Lower leg skin (tissue), 4 donors: ENCODE measurements at places on chromosomes 11 and 22.

GRCh38 chr22:40008726-40009291 is 14.1 kb downstream of the FAM83F start:
- no peak for DNase-seq

GRCh38 chr11:27573024-27573423 is 66.5 kb upstream of the LIN7C start:
- DNase-seq, result no peak

DNA sequence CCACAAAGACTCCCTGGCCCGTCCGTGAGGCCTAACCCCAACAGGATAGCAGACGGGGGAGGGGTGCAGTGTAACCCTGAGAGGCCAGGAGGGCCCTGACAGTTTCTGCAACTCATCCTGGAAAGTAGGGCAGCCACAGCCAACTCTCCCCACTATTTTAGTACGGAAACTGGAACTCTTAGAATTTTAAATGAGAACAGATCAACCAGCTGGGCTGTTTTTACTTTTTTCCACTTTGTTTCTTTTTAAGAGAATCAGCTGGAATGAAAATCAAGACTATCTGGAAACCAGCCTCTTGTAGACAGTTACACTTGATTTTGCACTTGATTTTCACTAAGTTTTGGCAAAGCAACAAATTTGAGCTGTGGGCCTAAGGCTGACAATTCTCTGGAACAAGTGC is 42.7 kb upstream of the NRIP3 start:
- no peak for DNase-seq

- peak; percentile 85 for DNase-seq
Observed at GRCh38 chr11:26331911-26332571, at the start of gene ANO3. TSS of gene ANO3 (plus strand) at chr11:26332130. CDS start at chr11:26332276, 146 bp downstream.

GRCh38 chr11:8080674-8081590 is at the start of gene TUB:
TSS of gene TUB (plus strand) at chr11:8081211. CDS start at chr11:8081511, 300 bp downstream.
- no peak for DNase-seq

- DNase-seq, result no peak
Observed at GRCh38 chr22:32677876-32678275, 123.6 kb upstream of the TIMP3 start.

- no peak for DNase-seq
Observed at GRCh38 chr22:17949642-17950473, 74.5 kb downstream of the MICAL3 start.

- no peak for DNase-seq
Observed at GRCh38 chr11:121037016-121037415, 13.1 kb downstream of the TBCEL start.

DNA sequence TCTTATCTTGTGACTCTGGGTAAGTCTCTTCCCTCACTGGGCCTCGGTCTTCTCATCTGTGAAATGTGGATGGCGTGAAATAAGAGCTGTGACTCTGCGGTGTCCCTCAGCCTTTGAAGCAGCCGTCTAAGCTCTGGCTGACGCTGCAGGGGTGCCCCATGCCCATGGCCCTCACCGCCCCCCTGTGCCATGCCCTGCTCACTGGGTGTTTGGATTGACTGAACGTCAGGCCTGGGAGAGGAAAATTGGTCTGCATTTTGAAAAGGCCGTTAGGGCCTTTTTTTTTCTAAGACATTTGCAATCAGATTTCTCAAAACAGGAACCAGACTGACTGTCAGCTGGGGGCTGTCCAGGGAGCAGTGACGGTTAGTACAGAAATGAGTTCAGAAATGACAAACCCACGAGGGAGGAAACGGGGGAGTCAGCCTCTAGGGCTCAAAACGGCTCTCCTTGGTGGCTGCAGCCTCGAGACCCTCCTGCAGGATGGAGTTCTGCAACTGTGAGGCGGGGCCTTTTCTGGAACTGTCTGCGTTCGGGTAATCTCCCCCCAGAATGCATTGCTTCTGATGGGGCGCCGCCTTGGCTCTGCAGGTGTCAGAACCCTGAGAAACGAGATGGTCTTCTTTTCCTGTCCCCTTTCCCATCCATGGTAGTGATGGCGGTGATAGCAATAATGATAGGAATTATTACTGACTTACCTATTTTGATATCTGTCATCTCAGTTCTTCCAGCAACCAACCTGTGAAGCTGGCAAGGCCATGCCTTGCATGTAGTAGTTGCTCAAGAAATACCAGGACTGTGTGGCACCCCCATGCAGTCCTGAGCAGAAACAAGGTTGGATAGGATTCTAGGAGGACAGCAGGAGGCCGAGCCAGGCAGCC is 2.0 kb downstream of the GRK2 start:
- DNase-seq, result no peak

- no peak for DNase-seq
Observed at GRCh38 chr22:30882184-30882717, 86.3 kb downstream of the MORC2 start.

GRCh38 chr22:34579519-34579918 is 486.4 kb upstream of the ISX start:
- DNase-seq, result no peak

DNA sequence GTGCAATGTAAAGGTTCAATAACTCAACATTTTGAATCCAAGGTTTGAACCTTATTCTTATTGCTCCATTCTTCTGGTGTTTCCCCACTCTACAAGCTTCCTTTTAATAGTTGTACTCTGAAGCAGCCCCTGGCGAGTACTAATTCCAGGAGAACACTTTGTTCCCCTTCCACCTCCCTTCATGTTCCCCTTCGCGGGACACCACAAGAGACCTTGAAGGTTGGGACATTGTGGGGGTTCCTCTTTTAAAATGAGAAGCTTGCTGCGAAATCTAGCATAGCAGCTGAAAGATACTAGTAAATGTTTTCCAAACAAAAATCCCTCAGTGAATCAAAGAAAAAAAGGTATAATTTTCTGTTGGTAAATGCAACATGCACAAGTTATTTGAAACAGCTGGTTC is 626.3 kb upstream of the LRRC4C start:
- no peak for DNase-seq

- DNase-seq, result peak; percentile 58
Observed at GRCh38 chr22:19109198-19110063, 12.8 kb downstream of the DGCR2 start.

DNA sequence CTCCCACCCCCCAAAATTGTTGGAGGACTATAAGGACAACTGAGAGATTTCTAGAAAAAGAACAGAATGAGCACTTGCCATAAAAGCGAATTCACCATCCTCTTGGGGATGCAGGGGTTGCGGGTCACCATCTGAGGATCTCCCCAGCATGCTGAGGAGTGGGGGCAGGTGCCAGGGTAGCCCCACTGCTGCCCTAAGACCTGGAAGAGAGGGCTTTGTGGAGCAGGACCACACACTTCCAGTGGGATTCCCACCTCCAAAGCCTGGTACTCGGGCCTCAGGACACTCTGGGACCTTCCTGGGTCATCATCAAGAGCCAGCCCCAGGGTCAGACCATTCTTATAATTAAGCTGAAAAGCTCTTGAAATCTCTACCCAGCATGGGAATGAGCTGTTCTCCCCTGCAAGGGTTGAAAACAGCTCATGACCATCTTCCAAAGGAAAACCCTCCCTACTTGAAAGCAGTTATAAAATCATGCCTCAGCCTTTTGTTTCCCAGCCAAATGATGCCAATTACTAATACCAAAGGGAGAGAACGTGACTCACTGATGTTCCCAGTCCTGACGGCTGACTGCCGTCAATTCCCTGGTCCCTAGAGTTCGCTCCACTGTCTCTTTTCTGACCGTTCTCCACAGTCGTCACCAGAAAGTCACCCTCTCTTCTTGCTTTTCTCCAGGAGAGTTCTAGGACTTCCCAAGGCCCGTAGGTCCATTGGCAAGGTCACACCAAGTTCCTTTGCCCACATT is 76.8 kb upstream of the CREB3L1 start:
- DNase-seq, result no peak

- DNase-seq, result no peak
Observed at GRCh38 chr11:77381729-77382665, 80.5 kb upstream of the GDPD4 start.

DNA sequence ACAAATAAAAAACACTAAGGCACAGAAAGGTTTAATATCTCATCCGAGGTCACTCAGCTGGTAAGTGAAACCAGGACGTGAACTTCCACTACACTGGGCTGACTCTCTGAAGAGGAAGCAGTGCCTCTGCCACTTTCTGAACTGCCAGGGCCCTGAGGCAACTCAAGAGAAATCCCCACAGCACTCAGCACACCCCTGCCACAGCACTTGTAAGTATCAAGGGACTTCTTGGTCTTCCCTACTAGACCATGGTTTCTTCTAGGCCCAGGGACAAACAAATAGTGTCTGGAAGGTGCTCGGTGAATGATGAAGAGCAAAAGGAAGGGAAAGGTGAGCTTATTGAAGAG is 49.7 kb downstream of the RPL27A start:
- no peak for DNase-seq

DNA sequence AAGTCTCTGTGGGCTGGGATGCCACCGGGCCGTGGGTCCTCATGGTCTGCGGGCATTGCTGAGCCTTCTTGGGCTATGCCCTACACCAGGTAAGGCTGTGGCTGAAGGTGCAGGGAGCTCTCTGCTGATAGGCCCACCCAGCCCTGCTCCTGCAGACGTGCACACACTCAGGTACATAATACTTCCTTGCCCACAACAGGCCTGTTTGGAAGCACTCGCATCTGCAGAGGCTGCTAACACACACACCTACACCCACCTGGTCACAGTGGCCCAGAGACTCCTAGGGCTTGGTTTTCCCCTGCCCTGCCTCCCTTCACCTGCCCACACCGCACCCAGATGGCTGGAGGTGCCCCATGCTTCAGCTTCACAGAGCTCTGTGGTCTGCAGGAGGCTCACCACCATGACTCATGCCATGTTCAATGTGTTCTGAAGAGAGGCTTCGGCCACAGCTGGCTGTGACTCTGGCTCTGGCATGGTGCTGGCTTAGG is 72.8 kb upstream of the KCNQ1OT1 start:
- peak; percentile 65 for DNase-seq

DNA sequence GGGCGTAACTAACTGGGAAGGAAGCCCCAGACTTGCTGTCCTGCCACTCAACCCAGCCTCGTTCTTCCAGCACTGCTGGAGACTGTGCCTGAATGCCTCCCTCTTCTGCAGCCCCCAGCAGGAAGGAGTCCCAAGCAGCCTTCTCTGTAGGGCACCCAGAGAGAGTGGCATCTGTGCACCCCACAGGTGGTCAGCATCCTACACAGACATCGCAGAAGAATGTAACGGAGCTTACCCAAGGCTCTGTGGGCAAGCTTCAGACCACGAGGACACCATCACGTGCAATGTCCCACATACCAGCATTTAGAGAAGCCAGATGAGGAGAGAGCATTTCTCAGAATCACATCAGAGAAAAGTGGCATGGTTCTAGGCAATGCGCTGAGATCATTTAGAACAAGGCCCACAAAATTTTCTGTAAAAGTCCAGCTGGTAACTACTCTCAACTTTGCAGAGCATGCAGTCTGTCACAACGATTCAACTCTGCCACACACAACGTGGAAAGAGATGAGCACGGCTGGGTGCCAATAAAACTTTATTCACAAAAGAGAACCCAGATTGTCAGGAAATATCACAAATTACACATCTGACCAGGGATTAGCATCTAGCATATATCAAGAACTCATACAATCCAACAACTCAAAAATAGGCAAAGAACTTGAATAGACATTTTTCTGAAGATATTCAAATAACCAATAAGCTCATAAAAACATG is 33.4 kb downstream of the SHANK2 start:
- DNase-seq, result no peak

GRCh38 chr11:15687342-15687741 is 572.6 kb downstream of the INSC start:
- DNase-seq, result no peak

DNA sequence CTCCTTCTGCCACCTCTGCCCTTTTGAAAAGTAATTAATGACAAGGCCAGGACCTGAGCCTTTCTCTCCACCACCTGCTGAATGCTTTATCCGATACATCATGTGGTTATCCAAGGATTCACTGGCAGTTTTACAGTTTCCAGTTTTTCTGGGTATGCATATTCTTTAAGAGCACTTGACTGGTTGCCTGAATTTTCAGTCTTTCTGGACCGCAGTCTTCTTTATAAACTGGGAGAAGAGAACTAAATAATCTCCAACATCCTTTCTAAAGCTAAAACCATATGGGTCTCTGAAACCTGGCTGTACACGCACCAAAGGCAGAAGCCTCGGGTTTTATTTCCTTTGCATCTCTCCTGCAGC is 65.1 kb downstream of the BTG4 start:
- no peak for DNase-seq

GRCh38 chr11:9905501-9905951 is 241.6 kb downstream of the SWAP70 start:
- DNase-seq, result no peak

GRCh38 chr11:70541699-70542098 is 143.4 kb downstream of the CTTN start:
- DNase-seq, result no peak

DNA sequence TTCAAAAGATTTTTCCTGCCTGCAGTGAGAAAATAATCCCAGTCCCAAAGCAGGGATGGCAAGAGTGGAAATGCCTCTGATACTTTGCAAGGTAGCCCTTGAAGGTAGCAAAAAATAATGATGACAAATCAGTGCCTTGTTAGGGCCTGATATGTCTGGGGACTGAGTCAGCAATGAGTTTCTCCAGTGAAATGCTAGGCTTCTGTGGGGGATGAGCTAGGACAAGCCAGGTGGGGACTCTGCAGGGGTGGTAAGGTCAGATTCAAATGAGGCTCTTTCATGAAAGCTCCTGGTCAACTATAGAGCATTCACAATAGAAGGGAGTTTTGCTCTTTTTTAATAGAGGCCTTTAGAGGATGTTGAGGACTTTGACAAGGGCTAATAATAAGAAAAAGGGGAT is 77.7 kb downstream of the ME3 start:
- no peak for DNase-seq

- DNase-seq, result no peak
Observed at GRCh38 chr22:23525510-23525909, 54.6 kb downstream of the IGLL1 start.

DNA sequence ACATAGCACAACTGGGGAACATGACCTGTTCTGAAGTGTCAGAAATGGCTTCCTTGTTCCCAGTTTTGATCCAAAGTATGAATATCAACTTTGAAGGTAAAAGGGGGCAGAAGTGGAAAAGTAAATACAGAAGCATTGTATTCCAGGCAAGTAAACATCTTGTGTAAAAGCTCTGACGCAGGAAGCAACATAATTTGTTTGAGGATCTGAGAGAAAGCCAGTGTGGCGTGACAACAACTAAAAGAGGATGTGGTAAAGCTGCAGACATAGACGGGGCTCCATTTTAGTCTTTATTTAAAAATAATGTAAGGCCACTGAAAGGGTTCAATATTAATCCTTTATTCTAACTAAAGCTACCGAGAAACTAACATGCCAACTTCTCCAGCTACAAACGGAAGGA is 310.2 kb downstream of the DLG2 start:
- DNase-seq, result no peak

- no peak for DNase-seq
Observed at GRCh38 chr22:47281126-47282106, 519.0 kb downstream of the TBC1D22A start.

- DNase-seq, result no peak
Observed at GRCh38 chr22:45664136-45664646, 7.4 kb upstream of the ATXN10 start.

DNA sequence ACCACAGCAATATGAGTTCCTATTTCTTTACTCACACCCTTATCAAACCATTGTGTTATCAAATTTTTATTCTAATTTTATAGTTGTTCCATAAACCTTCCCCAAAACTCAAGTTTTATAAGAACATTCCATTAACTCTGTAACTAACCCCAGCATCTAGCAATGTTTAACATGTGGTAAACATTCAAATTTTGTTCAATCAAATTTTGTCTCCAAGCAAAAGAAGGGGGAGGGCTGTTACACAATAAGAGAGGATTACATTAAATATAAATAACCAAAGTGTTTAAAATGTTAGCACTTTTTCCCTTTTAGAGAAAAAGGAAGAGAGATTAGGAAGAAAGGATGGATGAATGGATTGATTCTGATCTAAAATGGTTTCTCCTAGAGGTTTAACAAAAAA is 20.5 kb downstream of the RBFOX2 start:
- DNase-seq, result no peak
